Activated naive CD8-positive, alpha-beta T cell treated with anti-CD3 and anti-CD28 coated beads, Interleukin-2, amount 50 U/mL, for 16 hours (primary cell): ENCODE measurements at places on chromosomes 2 and 18.

- no peak for DNase-seq
Measured at GRCh38 chr2:54677476-54678265, 45.8 kb upstream of the EML6 start.

GRCh38 chr2:30235859-30236535 lies 4.7 kb downstream of the LBH start:
- peak; percentile 56 for DNase-seq

DNA sequence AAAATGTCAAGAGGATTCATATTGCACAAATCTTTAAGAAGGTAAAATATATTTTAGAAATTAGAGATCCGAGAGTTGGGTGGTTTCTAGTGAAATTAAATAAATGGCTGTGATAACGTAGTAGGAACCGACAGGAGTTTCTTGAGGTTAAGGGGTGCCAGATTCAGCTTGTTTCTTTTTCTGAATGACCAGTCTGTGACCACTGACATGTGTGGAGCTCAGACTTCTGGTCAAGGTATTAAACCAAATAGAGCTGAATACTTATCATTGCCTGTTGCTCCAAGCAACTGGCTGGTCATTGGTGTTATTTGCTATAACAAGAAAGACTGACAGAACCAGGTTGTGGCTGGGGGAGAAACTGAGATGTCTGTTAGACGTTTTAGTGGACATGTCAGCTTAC lies 408.2 kb upstream of the HS6ST1 start:
- DNase-seq, result no peak

DNA sequence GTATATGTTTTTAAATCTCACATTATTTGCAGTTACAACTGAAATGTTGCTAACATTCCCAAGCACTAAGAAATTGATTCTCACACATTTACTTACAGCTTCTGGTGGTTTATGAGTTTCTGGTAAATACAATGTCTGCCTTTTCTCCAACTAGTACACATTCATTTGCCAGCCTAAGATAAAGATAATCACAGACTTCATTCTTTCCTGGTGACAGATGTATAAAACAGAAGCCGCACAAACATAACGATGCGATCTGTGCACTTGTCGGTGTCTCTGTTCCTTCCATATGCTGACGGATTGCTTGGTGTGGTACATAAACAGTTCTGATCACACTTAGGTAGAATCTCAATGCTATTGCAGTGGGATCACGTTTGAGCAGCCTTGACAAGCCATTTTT lies 100.4 kb upstream of the DDX18 start:
- no peak for DNase-seq

DNA sequence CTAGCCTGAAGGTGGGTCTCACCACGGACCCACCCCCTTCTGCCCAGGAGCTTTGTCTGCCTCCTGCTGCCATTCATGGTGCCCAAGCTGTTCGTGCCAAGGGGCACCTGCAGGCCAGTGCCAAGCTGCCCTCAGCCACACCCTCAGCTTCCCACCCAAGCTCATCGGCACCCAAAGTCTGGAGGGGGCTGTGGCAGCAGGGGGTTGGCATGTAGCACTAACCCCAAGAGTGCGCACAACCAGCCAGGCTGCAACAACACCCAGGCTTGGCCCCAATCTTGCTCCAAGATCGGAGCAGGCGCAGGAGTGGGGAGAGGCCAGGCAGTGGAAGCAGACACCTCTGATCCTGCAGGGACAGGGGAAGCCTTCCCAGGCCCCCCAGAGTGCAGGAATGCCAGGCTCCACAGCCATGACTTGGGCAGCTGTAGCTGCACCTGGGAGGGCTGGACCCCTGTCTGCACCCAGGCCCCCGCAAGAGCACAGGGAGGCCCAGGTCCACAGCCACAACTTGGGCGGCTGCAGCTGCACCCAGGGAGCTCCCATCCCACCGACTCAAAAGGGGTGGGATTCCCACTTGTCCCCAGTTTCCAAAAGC lies 89.9 kb downstream of the ATAD2B start:
- no peak for DNase-seq

- DNase-seq, result no peak
Measured at GRCh38 chr2:218024871-218025270, 22.1 kb upstream of the TNS1 start.

GRCh38 chr18:63624863-63625262 lies 19.2 kb downstream of the SERPINB4 start:
- DNase-seq, result no peak

GRCh38 chr18:75915941-75916623 lies 488.6 kb upstream of the SMIM21 start:
- no peak for DNase-seq
